ENCODE measurements at places on chromosomes 11 and 22.

- DNase-seq = no peak
These were observed 31.4 kb downstream of the POU2AF1 start for GRCh38 chr11:111347723-111348115.

GRCh38 chr11:8533332-8533731 is 60.7 kb downstream of the STK33 start:
- DNase-seq = no peak

DNA sequence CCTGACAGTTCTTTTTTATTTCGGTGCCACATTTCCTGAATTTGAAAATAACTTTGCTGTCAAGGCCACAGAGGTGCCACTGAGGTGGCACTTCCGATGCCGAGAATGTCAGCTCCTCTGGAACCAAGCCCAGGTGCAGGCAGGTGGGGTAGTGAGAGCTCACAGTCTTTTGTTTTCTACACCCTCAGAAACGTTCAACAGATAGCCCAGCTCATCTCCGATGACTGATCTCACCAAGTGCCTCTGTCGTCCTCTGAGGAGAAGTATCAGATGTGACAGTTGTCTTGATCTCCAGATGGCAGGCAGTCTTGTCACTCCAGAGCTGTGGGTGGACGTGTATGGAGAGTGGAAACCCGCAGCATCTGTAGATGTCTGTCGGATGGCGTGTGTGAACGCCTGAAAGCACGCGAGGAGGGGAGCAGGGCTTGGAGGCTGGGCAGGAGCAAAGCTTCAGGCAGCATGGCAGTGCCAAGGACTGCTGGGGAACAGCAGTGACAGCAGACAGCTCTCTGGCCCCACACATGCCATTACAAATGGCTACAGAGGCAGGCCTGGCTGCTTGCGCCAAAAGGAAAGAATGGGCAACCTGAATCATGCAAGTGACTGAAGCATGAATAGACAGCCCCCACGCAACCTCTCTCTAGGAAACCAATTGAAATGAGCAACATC is 877.0 kb downstream of the OPCML start:
- no peak for DNase-seq

DNA sequence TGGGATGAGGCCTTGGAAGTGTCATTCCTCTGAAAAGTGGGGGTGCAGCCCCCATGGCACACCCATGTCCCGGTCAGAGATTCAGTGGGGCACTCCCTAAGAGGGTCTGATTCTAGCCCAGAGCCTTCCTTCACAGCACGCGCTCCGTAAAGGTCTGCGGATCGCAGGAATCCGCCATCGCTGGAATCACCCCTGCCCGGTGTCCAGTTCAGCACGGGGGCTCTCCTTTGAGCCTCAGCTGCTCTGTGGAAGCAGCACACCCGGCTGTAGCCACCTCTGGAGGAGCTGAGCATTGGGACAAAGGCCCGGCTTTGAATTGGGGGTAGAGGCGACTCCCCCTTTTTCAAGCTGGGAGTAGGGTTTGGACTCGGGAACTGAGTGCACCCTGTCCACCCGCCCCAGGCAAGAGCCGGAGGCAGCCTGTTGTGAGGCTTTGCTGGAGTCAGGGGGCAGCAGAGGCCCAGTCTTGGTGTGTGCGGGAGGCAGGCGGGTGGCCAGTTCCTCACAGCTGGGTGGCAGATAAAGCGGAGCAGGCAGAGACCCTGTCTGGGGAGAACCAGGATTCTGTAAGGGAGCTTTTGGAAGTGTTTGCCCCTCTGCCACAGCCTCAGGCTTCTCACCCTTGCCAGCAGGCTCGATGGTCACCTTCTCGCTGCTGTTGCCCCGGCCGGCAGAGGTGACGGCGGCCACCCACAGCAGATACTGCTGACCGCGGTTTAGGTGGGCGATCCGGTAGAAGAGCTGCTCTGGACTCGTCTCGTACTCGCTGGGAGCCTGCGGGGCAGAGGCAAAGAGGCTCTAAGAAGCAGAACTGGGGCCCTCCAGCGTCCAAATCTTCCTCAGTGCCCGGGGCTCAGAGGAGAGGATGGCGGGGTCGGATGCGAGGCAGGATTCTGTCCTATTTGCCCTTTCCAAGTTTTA is 115.9 kb downstream of the CEP164 start:
- DNase-seq = no peak

GRCh38 chr11:118106789-118107335 is 20.1 kb upstream of the SMIM35 start:
- no peak for DNase-seq

DNA sequence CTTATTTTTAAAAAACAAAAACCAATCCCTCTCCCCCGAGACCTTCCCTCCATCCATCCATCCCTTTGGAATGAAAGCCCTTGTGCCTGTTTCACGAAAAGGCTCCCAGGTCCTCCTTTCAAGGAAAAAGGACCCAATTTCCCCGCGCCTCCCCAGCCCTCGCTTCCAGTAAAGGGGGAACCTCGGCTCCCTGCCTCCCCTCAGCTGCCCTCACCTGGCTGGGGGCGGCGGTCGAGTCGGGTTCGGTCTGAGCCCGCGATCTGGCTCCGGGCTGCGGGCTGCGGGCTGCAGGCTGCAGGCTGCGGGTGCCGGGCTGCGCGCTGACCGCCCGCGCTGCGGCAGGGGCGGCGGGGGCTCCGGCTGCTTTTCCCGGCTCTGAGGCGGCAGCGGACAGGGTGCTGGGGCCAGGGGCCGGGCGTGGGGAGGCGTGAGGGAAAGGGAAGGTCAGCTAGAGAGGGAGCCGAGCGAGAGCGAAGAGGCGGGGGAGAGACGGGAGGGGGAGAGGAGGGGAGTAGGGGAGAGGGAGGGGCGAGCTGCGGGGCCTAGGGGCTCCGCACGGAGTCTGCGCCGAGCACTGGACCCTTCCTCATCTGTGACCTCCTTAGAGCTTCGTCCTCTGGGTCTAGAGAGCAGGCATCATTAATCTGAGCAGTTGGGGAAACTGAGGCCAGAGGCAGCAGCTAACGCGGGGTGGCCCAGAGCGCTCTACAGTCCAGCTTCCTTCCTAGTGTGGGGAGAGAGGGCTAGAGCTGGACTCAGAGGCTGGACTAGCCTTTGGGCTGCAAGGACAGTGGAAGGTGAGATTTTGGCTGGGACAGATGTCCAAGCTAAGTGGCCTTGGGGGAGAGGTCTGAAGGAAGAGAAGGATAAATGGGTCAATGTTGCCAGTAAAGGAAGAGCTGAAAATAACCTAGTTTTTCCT is at the start of gene C1QTNF4:
Gene C1QTNF4 (minus strand): TSS at position 478 of the 922 bp plus-strand sequence. CDS start 3,601 bp downstream, outside the sequence.
- DNase-seq = no peak

- DNase-seq = peak; percentile 36
These were observed 14.1 kb downstream of the WT1 start for GRCh38 chr11:32420937-32421901.

DNA sequence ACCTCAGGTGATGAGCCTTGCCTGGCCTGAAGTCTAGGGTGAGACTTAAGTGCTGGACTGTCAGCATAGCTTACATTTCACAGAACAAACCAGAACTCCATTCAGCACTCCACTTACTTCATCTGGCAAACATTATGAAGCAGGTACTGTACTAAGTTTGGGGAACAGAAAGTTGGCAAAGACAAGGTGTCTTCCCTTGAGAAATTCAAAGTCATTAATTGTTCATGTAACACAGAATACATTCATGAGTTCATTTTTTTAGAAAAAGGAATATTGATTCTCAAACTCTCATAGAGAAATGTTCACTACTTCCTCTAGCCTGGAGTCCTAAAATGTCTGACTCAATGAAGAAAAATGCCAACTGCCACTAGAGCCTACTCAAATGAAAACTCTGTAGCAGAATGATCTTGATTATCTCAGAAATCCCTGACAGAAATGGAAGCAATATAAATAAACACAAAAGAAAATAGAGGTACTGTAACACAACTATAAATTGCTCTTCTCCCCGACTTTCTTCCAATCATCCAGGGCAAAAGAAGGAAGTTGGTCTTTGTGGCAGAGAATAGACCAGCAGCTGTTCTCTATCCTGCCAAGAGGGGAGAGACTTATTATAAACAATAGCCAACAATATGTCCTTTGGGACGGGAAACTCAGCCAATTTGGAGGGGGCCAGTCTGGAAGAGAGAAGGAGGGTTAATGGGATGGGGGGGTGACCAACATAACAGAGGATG is 129.2 kb upstream of the MTMR2 start:
- DNase-seq = no peak

DNA sequence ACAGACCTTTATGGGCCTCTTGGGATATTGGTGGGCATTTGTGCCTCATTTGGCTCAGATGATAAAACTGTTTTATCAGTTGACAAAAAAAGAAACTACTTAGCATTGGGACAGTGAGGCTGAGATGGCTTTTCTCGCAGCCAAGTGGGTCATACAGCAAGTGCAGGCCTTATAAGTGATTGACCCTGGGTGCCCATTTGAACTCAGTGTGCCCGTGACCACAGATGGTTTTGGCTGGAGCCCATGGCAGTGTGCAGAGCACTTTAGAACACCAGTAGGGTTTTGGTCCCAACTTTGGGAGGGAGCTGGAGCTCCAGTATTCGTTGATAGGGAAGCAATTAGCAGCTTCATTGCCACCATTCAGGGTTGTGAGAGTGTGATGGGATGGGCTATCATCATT is 404.5 kb upstream of the LARGE1 start:
- no peak for DNase-seq

- no peak for DNase-seq
These were observed 9.8 kb downstream of the TMEM218 start for GRCh38 chr11:125101596-125101995.

GRCh38 chr11:43574949-43575912 is 105.3 kb upstream of the HSD17B12 start:
- DNase-seq = no peak

DNA sequence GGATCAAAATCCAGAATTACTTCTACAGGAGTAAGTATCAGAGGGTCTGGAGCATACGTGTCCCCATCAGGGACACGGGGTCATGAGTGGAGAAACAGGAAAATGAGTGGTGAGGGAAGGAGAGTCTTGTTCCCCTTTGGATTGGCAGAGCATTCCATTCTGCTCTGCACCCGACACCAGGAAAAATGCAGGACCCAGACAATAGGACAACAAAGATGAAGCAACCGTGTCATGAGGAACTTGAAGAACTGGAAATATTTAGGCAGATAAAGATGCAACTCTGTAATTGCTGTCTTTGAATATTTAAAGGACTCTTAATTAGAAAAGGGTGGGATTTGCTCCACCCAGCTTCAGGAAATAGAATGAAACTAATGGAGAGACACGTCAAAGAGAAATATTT is 89.0 kb upstream of the BLID start:
- DNase-seq = no peak

GRCh38 chr11:2076441-2076840 is 62.7 kb downstream of the IGF2 start:
- no peak for DNase-seq

DNA sequence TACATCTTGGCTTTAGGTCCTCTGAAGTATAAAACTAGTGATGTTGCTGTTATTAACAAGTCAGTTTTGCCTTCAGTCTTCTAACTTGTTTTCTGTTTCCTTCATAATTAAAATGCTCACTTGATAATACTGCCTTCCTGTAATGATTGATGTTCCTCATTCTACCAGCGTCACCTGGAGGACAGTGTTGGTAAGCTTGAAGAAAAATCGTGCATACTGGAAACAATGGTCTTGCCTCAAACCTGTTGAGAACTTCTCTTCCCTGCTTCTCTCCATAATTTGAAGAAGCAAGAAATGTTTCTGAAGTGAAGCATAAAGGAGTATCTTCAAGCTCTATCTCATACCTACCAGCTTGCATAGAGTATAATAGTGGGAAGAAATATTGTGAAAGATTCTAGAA is 3.0 kb downstream of the YWHAH start:
- peak; percentile 27 for DNase-seq

- DNase-seq = no peak
These were observed 197.1 kb downstream of the GRIK4 start for GRCh38 chr11:120708511-120709183.

- no peak for DNase-seq
These were observed 6.3 kb downstream of the MS4A12 start for GRCh38 chr11:60498853-60499252.

GRCh38 chr11:80822308-80822707 is 1381.5 kb upstream of the TENM4 start:
- DNase-seq = no peak

- DNase-seq = no peak
These were observed 24.2 kb upstream of the PPARA start for GRCh38 chr22:46125816-46126765.

- no peak for DNase-seq
These were observed 305.0 kb upstream of the LARGE1 start for GRCh38 chr22:34225278-34225677.

DNA sequence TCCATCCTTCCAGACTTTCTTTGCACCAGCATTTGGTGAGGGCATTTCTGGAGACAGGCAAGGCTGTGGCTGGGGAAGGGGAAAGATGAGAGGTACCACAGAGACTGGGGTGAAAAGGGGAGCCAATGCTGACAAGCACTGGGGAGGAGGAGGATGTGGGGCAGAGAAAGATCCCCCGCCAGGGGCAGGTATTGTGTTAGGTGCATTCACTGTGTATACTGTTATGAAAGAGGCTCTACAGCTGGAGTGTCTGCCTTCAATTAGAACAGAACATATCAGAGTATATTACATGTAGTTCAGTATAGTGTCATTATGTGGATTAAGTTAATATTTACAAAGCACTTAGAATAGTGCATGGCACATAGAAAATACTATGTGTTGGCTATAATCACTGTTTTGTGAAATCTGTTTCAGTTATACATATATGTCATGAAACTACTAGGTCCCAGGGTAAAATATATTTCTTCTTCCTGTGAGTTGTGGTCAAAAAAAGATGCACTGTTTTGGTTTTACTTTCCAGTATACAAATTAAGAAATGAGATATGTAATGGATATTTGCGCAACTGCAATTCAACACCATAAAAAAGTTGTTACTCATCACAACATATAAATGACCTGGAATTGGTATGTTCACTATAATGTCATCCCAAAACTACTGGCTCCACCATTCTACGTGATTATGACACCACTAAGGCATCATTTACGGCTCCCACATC is 8.4 kb downstream of the MSANTD2 start:
- DNase-seq = no peak

DNA sequence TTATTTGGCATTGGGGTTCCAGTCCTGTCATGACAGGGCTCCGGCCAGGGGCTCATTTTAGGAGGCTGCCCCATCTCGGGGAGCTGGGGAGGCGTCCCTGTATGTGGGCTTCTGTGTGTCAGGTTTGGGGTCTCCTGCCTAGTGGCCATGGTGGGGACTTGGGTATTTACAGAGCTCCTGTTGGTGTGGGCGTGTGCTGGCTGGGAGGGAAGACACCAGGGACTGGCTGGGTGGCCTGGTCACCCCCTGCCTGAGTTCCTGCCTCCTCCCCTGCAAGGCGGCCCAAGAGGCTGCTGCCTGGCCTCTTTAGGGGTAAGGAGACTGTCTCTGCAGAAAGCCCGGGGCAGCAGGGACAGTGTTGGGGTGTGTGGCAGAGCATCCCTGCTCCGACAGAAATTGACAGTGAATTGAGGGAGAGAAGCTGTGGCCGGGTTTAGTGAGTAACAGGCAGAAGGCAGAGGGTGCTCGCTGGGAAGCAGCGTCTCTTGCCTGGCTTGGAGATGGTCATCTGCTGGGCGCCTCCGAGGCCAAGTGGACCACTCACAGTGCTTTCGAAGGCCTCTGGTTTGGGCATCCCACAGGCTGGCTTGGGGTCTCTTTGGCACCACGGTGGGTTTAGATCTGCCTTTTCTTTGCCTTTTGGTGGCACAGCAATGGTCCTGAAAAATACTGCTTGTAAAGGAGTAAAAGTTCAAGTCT is 40.3 kb upstream of the GRAMD4 start:
- DNase-seq = no peak

GRCh38 chr11:123183391-123184099 is 11.5 kb downstream of the CLMP start:
- DNase-seq = no peak
